RWPE2 (cell line): ENCODE measurements at places on chromosomes 5 and 9.

- no peak for DNase-seq
These were observed 76.4 kb downstream of the TTLL11 start for GRCh38 chr9:122016744-122017143.

DNA sequence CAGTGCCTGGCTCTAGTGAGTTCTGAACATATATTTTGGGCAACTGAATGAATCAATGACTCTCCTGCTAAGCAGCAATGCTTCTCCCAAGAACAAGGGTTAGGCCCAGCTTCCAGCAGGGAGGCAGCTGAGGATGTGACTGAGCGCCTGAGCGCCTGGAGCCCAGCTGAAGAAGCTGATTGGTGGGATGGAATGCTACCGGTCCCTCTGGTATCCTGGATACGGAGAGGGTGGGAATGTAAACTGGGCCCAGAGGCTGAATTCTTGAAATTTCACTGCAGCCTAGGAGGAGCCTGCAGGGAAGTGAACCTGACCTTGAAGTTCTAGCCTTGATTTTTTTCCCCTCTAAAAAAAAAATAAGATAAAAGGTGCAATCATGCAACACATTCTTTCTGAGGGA, 43.2 kb downstream of the WWC1 start:
- no peak for DNase-seq

- no peak for DNase-seq
These were observed 2220.7 kb upstream of the C9orf72 start for GRCh38 chr9:29793970-29794369.

GRCh38 chr5:1208221-1208742, 6.9 kb downstream of the SLC6A19 start:
- peak; percentile 71 for DNase-seq

GRCh38 chr9:124829334-124829669, 24.0 kb upstream of the WDR38 start:
- DNase-seq = no peak

DNA sequence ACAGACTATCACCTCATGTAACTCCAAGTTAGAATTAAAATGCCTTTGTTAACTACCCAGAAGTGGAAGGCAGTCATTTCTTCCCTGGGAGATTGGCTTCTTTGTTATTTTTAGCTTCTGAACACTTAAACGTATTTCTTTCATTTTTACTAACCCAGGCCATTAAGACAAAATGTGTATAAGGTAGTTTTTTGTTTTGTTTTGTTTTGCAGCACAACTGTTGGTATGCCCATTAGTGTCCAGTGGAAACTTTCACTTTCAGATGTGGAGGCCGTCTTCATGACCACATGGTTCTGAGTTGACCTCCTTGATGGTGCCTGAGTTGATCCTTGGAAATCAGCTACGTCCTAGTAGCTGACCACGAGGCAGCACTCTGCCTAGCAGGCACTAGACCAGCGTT, 264.6 kb upstream of the ZNF608 start:
- DNase-seq = no peak

DNA sequence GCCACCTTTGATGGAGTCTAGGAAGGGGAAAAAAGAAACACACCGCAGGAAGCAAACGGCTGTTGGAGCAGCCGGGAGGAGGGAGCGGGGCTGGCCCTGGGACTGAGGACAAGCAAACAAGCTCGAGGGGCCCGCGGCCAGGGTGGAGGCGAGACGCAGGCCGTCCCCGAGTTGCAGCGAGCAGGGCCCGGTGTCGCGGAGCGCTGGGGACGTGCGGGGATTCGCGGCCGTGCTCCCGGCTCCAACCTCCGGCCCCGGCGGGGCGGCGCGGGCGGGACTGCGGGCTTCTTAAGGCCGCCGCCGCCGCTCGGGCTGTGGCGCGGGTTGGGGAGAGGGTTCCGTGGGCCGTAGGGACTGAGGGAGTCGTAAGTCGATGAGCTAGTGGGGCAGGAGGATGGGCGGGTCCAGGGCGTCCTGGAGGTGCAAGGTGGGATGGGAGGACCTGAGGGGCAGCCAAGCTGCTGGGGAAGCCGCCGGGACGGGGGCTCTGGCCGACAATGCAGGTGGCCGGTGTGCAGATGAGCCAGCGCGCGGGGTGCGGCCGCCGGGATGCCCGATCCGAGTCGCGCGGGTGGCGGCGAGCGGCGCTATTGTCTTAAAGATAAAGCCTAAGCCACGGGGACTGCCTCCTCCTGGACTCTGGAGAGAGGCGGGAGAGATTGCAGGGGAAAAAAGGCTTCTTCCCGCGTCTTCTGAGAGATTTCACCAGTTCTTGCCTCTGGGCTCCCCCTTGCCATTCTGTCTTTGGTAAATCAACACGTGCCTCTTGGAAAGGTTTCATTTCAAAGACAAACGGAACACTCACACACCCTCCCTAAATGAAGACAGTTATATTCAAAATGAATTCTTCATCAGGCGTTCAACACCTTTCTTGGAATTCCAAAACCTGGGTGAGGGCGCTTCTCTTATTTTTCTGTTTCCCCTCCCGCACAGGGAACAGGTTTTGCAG, 1.6 kb upstream of the HAPLN1 start:
- peak; percentile 81 for DNase-seq

DNA sequence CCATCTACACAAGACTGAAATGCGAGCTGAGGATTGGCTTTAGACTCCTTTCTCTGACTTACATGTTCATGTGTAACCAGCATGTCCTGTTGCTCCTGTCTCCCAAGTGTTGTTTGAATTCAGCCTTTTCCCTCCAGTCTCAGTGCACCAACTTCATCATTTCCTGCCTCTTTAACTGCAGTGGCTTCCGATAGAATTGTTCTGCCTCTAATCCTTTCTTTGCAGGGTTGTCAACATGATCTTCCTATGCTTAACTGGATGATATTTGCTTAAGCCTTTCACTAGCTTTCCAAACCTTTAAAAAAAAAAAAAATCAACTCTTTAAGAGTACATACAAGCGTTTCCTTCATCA, 6.7 kb upstream of the FYB1 start:
- DNase-seq = no peak

GRCh38 chr9:77648234-77649108, at the start of gene GNA14:
TSS of gene GNA14 (minus strand) at chr9:77648322. CDS start at chr9:77647793, 529 bp downstream.
- DNase-seq = no peak

- no peak for DNase-seq
These were observed 151.6 kb downstream of the MACIR start for GRCh38 chr5:103410172-103410571.

GRCh38 chr5:219460-219863, 1.3 kb downstream of the SDHA start:
- no peak for DNase-seq

- DNase-seq = no peak
These were observed 127.8 kb upstream of the FBN2 start for GRCh38 chr5:128665747-128666355.

GRCh38 chr5:123422433-123423277, 548 bp downstream of the CEP120 start:
- no peak for DNase-seq

GRCh38 chr9:5764130-5764868, 68.6 kb downstream of the ERMP1 start:
- DNase-seq = no peak

- DNase-seq = no peak
These were observed 141.1 kb upstream of the DAP start for GRCh38 chr5:10902145-10902544.

DNA sequence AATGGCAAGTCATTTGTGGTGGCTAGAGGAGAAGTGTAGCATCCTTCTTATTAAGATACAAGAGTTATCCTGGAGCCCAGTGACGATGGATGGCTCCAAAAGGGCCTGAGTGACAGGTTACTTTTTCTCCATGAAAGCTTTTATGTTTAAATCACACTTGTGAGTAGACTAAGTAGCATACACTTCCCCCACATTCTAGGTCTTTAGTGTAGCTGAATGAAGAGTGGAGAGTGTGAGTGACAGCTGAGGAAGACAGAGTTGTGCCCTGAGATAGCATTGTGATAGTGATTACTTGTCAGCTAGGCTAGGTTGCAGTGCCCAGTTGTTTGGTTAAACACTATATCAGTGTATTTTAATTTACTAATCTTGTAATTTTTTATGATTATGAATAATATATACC, 337.8 kb downstream of the TENT4A start:
- DNase-seq = no peak

DNA sequence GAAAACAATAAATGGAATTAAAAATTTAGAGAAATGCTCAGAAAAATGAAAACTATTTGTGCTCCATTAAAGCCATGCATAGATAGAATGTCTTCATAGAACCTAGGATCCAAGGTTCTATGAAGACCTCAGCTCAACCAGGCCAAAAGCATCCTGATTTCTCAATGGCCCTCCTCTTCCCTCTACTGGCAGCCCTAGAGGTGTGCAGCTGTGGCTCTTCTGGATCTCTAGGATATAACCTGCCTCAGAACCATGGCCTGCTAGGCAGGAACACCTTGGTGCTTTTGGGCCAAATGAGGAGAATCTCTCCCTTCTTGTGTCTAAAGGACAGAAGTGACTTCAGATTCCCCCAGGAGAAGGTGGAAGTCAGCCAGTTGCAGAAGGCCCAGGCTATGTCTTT, 15.1 kb downstream of the IFNA1 start:
- no peak for DNase-seq

DNA sequence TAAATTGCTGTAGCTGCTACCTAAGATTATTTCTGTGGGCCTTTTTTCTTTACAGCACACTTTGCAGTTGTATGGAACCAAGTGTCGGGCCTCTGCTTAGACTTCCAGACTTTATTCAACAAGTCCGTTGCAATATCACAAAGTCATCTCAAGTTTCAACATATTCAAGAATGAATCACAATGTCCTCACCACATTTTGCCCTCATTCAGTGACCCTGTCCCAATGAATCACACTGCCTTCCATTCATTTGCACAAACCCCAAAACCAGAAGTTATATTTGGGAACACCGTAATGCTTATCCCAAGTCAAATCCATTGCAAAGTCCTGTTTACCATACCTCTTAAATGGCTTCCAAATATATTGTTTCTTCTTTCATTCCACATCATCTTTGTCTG, 439.6 kb downstream of the CSNK1G3 start:
- no peak for DNase-seq

DNA sequence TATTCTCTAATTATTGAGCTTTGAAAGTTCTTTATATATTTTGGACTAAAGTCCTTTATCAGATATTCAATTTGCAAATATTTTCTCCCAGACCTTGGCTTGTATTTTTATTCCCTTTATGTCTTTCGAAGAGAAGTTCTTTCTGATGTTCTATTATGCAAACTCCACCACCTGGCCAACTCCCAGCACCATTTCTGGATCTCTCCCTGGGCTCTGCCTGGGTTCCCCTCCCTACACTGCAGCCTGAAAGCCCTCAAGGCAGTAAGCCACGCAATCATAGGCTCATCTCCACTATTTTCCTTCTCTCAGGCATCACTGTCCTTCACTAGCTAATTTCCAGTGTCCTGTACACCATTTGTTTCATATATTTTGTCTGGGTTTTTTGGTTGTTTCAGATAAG, 76.1 kb downstream of the GRAMD2B start:
- no peak for DNase-seq

- no peak for DNase-seq
These were observed 66.0 kb upstream of the GARNL3 start for GRCh38 chr9:127198587-127198986.

- no peak for DNase-seq
These were observed 167.8 kb downstream of the MAN2A1 start for GRCh38 chr5:109857405-109858031.

DNA sequence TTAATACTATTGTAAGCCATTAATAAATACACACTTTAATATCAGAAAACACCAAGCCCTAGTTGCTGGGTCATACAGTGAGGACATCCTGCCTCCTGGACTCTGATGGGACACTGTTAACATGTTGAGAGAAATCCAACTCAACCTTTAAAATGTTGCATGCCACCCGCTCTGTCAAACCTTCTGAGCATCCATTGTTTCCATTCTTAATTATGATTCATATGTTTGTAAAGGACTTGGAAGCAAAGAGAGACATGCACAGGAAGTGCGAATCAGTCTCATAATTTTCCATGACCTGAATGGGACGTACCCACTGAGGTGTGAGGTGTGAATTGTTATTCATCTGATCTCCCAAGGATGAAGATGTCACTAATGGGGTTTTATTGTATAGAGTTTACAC, 186.4 kb downstream of the CAAP1 start:
- DNase-seq = no peak

GRCh38 chr5:151106509-151106908, 25.7 kb upstream of the TNIP1 start:
- no peak for DNase-seq

DNA sequence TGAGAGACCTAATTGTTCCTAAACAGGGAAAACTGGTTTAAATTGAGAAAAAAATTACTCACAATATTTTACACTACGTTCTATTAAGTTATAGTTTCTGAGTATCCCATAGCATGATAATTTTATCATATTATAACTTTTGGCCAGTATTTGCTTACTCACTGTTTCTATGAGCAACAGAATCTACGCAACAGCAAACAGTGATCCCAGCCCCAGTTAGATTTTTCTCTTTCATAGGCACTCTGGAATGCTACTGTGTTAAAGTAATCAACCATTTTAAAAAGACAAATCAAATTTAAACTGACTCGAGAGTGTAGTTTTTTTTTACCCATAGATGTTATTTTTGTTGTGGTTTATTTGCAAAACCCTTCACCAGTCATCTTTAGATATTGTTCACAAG, 107.2 kb downstream of the XRCC4 start:
- DNase-seq = no peak

DNA sequence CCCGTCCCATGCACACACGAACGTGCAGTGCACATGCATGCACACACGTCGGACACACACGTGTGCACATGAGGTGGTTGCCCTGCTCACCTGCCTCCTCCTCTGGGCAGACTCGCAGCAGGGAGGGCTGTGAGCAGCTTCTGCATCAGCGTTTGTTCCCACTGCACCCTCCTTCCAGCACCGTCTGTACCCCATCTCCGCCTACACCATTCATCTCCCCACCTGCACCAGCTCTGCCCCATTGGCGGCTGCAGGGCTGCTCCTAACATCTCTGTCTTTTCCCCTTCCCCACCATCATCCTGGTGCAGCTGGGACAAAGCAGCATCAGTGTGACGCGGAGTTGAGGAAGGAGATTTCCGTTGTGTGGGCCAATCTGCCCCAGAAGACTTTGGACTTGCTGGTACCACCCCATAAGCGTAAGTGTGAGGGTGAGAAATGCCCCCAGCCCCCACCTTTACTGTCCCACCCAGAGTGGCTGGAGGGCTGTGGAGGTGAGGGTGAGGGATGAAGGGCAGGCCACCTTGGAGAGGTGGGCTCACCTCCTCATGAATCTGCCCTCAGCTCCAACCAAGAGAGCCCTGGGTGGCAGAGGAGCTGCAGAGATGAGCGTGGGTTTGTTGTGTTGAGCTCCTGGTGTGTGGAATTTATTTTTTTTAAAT, 234.6 kb downstream of the CACNA1B start:
- DNase-seq = no peak
